ENCODE measurements at places on chromosomes 1 and 21.

- DNase-seq: no peak
Observed at GRCh38 chr1:94284476-94284875, 47.1 kb upstream of the ARHGAP29 start.

- DNase-seq: no peak
Observed at GRCh38 chr21:39094087-39094780, 89.0 kb downstream of the PSMG1 start.

DNA sequence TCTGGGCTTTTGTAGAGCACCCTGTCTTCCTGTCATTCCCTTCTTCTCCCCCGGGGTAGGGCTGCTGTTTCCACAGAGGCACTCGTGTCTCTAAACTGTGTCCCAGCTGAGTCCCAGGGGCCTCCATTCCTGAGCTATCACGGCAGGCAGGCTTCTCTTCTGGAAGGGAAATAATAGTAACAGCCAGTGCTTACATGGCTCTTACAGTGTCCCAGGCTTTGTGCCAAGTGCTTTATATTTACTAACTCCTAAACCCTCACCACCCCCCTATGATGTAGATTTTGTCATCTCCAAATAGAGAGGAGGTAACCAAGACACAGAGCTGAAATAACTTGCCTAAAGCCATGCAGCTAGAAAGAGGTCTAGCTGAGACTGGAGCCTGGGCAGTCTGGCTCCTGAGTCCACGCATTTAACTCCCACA lies 1.4 kb upstream of the CELF3 start:
- no peak for DNase-seq

GRCh38 chr1:13492711-13493110 lies 21.1 kb downstream of the LRRC38 start:
- DNase-seq: no peak

DNA sequence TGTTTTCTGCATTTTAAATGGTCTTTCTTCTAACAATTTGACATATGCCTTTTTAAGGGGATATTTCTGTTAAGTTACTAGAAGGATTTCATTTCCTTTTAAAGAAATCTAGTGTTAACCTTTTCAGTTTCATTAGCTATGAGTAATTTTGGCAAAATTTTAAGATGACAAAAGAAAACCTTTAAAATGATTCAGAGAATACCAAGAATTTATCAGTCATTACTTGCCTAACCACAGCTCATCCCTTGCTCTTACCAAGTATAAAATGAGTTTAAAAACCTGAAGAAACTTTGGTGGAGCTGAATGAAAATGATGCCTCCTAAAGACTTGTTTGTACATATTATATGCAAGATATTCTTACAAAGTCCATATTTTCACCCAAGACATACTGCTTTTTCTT lies 101.7 kb downstream of the NEK7 start:
- DNase-seq: no peak

GRCh38 chr1:99700020-99700419 lies 54.1 kb downstream of the PALMD start:
- DNase-seq: no peak

DNA sequence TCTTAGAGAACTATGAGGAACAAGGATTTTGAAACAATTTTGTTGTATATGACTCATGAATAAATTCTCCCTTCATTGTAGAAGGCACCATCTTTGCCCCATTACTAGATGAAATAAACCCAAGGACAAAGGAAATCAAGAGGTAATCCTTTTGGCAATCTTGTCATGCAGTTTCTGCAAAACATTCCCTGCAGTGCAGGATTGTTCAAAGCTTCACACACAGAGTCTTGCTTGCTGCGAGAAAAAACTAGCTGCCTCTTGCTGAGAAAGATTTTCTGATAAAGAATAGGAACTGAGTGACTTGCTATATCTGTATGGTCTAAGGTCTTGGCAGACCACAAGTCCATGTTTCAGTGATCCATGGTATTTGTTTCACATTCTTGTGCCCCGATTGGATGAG lies 657.4 kb upstream of the ADGRL4 start:
- no peak for DNase-seq

DNA sequence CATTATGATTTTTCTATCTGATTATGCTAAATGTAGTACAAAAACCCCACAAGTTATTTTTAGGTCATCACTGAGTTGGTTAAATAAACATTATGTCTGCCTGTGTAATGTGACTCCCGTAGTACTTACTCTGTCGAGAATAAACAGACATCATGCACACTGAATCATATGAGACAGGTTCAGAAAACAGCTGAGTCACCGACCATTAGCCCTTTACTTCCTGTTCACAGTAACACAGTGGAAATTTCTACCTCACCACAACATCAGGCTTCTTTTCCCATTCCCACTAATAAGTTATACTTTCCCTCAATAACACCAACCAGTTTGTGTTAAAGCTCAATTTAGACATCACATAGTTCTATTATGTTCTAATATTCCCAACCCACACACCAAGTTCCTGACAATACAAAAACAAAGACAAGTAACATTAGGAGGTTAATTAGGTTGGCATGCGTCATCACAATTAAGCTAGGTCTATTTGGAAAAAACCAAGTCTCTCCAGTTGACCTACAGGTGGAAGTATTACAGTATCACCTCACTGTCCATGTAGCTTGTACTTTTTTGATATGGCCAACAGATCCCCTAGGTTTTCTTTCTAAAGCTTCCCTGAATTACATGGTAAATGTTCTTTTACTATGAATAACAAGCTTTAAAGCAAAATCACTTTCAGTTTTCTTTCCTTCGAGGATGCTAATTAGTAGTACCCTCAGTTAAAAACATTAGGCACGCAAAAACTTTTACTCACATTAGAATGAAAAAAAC lies 154.2 kb downstream of the EIF4G3 start:
- peak; percentile 11 for DNase-seq

DNA sequence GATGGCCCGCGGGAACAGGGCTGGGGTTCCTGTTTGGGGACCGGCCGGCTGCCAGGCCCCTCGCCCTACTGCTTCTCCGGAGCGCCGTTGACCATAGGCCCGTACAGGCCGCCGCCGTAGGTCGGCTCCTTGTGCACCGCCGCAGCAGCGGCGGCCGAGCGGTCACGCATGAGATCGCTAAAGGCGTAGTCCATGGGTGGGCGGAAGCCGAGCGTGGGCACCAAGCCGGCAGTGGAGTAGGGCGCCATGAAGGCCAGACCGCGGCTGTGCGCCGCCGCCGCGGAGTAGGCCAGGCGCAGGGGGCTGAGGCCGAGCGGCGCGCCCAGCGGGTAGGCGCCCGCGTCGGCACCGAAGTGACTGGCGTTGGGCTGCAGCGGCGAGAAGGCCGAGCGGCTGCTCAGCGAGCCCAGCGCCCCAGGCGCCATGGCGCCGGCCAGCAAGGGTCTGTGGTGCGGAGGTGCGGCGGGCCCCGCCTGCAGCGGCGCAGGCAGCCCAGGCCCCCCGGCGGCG lies 4.6 kb downstream of the DMRTA2 start:
- no peak for DNase-seq

DNA sequence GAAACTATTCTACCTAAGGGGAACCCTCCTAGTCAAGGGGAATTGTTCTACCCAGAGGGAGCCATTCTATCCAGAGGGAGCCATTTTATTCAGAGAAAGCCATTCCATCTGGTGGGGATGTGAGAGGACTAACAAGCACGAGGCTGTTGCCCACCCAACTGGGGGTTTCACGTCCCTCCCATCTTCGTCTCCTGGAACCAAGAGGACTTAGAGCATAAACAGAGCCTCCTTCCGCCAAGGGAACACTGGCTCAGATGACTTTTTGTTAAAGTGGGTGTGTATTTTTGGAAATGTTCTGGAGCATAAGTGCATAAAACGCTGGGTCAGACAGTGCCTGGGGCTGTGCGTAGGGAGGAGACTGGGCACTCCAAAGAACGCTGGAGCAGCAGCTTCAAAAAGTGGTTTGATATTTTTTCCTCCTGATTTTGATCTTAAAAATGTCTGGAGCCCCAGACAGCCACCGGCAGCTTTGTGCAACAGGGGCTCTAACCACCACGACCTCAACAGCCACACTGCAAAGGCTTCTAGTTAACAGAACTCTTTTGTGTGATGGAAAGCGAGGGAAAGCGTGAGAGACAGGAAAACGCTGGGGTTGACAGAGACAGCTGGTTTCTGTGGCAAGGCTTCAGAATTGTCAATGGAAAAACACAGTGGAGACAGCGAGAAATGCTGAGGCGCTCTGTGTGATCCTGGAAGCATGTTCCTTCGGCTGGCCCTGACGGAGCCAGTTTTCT lies 363.6 kb upstream of the CAMK1G start:
- DNase-seq: no peak

DNA sequence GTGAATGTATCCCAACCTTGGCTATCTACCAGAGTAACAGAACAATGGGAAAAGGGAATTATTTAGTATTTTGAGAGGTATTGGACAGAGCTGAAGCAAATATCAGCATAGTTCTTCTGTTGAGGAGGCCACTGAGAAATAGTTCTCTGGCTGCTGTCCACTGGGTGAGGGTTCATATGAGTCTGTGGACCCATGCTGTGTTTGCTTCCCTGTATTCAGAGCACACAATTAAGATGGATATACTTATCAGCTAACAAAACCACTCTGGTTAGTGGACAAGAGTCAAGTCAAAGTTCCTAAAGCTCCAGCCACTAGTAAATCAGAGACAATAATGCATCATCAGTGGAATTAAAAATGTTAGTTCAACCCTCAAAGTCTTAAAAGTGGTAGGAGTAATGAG lies 66.1 kb downstream of the RGS18 start:
- no peak for DNase-seq

DNA sequence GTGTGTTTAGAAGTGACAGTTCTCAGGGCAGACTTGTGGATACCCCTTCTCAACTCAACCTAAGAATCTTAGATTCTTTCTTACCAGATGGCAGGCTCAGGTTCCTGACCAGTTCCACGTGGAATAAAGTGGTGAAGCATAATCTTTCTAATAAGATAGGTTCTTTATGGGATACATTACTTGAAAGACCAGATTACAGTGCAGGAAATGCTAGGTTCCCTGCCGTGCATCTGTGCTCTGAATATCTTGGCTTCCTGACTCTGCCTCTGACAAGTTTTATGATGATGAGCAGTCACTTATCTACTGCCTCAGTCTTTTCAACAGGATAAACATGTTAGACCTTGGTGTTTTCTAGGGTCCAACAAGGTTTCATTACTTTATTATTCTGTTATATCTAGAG lies 207.9 kb upstream of the CACYBP start:
- peak; percentile 33 for DNase-seq

GRCh38 chr1:68644504-68644903 lies 147.6 kb upstream of the DEPDC1 start:
- DNase-seq: no peak

GRCh38 chr1:89855413-89856123 lies 34.7 kb downstream of the LRRC8D start:
- DNase-seq: no peak

DNA sequence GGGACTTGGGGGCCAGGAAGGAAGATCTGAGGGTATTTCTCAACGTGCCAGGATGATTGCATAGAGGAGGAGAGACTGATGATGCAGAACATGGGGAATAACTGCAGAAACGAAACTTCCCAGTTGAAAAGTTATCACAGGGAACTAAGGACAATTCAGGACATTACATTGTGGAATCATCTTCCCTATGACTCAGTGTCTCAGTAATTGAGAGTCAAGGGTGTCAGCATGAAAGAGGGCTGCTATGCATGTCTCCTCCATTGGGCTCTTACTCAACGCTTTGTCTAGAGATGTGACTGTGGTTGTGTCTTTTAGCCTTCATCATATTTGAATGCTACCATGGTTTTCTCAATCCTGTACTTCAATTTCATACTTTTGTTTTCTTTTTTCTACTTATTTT lies 48.9 kb upstream of the PTGFR start:
- no peak for DNase-seq

DNA sequence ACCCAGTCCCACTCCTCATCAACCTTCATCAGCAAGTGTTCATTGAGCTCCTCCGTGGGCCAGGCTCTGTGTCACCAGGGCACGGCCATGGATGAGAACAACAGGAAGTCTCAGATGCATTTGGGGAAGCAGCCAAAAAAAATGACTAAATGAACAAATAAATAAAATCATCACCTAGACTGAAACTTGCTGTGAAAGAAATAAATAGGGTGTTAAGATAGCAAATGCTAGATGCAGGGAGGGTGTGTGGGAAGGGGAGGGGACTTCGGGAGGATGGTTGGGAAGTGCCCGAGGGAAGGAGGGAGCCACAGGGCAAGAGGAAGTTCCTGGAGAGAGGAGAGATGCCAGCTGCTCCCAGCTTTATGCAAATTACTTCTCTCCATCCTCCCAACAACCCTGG lies 696.7 kb downstream of the PTPRU start:
- no peak for DNase-seq

- DNase-seq: no peak
Observed at GRCh38 chr1:182126272-182126800, 64.8 kb upstream of the ZNF648 start.

DNA sequence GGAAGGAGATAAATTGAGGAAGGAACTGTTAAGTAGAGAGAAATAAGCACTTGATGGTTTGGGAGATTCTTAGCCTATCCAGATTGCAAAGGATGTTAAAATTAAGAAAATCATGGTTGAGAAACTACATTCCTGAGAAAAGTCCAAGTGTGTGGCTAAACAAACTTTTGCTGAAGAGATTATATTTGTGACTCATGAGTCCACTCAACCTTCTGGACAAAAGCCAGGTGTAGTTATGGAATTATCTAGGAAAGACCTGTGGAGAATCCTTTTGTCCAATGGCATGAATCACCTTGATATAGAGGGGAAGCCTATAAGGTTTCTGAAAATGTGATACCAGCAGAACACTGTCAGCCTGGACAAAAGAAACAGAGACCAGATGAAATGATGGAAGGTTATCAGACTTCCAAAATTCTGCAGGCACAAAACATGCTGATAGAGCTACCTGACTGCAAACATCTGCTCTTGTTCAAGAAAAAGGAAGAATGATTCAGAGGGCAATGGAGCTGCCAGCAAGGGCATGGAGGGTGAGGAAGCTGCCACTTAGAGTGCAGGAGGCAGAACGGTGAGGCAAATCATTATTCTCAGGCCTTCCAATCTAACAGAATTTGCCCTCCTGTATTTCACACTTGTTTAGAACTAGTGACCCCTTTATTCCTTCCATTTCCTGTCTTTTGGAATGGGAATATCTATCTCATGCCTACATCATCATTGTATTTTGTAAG lies 300.6 kb upstream of the PRMT6 start:
- DNase-seq: no peak

DNA sequence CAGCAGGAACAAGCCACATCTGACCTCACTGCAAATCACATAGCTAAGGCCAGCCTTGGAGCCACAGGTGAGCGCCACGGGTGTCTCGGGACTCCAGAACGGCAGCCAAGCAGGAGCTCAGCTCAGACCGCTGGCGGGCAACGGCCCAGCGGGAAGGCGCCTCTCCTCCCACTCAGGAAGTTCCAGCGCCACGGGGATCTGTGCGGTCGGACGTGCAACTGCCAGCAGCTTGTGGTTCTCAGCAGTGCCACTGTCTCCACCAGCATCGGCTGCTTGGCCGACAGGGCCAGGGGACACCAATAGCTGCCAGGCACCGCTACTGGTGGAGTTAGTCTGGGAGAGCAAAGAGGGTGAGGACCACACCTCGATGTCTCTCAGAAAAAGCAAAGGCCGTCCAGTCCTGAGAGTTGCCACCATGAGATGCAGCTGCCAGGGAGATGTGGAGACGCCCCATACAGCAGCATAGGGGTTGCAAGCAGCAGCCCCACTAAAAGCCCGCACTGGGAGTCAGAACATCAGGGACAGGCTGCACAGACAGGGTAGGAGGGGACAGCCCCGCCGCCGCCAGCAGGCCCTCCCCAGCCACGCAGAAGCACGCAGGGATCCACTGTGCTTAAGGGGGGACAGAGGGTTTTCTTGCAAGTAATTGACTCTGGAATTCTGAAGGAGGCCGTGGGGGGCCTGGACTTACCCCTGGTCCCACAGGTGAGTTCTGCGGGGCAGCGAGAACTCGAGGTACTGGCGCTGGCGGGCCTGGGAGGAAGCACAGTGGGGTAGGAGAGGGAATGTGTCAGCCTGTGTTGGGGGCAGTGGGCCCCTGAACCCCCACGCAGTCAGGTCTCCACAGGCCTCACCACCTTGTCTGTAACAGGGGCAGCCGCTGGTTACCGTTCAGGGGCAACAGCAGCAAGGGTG lies 83.5 kb downstream of the NPHP4 start:
- DNase-seq: no peak
